ENCODE measurements at places on chromosomes 2 and 18.

- no peak for DNase-seq
These were observed 8.3 kb upstream of the MRPL33 start for GRCh38 chr2:27762951-27763906.

DNA sequence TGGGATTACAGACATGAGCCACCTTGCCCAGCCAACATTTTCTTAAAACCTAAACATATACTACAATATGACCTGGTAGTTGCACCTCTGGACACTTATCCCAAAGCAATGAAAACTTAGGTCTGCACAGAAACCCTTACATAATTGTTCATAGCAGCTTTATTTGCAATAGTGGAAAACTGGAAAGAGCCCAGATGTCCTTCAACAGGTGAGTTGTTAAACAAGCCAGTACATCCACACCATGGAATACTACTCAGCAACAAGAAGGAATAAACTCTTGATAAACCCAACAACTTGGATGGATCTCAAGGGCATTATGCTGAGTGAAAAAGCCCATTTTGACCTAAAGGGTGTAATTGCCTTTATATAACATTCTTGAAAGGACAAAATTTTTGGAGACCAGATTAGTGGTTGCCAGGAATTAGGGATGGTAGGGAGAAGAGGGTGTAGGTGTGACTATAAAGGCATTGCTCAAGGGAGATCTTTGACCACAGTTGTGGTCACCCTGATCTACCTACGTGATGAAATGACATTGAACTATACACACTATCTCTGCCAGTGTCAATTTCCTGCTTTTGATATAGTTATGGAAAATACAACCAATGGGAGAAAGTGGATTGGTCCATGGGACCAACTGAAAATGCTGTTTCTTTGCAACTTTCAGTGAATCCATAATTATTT is 11.9 kb upstream of the AMMECR1L start:
- no peak for DNase-seq

GRCh38 chr2:99067871-99068625 is 73.5 kb upstream of the C2orf15 start:
- no peak for DNase-seq

DNA sequence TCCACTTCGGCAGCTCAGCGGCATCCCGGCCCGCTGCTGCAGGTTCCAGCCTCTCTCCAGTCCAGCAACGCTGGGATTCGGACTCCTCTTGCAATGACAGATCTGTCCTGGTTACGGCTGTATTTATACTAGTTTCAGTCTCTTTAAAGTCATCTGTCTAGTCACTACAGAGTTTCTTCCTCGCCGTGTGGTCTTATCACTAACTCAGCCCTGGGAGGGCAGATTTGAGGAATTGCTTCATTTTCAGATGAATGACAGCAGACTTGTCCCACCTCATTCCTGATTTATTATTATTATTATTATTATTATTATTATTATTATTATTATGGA is 2.2 kb downstream of the KLHL29 start:
- DNase-seq, result no peak

GRCh38 chr2:168697668-168698121 is 104.7 kb upstream of the NOSTRIN start:
- DNase-seq, result no peak

DNA sequence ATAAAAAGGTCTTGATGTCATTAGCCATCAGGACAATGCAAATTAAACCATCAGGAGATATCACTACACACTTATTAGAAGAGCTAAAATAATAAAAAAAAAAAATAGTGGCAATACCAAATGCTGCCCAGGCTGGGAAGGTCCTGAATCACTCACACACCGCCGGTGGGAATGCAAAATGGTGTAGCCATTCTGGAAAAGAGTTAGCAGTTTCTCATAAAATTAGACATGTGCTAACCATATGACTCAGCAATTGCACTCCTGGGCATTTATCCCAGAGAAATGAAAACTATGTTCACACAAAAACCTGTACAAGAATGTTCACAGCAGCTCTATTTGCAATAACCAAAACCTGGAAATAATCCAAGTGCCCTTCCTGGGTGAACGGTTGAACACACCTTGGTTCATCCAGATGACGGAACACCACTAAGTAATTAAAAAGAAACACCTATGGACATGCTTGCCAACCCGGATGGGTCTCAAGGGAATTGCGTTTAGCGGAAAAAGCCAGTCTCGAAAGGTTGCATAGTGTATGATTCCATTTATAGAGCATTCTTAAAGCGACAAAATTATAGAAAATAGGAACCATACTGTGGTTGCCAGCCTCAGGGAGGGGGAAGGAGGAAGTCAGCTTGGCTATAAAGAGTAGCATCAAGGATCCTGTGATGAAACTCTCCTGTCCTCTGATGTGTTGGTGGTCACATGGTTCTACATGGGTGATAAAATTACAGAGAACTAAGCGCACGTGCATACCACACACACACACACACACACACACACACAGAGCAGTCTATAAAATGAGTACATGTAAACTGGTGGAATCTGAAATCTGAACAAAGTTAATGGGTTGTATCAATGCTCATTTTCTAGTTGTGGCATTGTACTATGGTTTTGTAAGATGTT is 4.6 kb downstream of the MBP start:
- peak; percentile 71 for DNase-seq

DNA sequence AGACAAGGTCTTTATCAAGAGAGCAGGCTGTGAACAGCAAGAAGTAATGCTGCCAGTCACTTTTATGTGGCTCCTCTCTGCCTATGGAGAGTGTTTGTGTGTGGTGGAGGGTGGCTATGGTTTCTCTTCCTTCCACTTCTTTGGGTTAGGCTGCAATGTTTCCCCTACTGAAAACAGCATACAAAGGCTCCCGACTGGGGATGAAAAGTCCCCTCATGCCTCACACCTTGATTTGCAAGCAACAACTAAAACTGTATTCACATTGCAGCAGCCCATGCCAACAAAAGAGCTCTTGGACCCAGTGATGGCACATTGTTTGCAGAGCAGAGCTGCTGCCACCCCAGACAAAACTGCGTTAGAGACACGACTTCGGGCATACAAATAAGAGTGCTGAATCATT is 301.6 kb downstream of the SLC8A1 start:
- DNase-seq, result no peak

DNA sequence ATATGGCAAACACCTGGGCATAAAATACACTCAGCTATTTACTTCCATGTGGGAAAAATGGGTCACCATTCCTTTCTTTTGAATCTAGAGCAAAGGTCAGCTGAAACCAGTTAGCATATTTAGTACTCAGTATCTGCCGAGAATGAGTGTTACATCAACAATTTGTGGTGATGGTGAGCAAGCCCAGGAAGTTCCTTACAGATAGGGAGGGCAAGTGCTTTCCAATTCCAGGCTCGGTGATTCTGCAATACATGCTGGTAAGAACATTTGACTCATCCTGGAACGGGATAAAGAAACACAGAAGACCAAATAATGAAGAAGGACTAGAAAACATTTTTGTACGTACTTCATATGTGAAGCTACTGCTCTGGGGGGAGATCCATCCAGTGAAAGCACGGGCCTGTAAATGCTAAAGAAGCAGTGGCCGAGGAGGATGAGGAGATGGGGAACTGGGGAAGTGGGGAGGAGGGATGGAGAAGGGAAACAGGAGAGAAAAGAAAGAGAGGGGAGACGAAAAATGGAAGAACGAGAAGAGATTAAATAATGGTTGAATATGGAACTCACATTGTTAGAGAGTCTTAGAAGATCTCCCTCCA is 251.9 kb downstream of the TTC32 start:
- no peak for DNase-seq

All from GDM1 (cell line).